ENCODE measurements at places on chromosomes 3 and 15. TPM values are rescaled to one million over a fixed set of nuclear protein-coding genes. Genes with fewer than 3 reads are reported as not detected.

The ROPN1B gene
- 239 TPM for total RNA-seq

The GNB5 gene
- total RNA-seq: 65.4 TPM

The IL12A gene
- 1.3 TPM for total RNA-seq

The RFX7 gene
- 21.6 TPM for total RNA-seq

DNA sequence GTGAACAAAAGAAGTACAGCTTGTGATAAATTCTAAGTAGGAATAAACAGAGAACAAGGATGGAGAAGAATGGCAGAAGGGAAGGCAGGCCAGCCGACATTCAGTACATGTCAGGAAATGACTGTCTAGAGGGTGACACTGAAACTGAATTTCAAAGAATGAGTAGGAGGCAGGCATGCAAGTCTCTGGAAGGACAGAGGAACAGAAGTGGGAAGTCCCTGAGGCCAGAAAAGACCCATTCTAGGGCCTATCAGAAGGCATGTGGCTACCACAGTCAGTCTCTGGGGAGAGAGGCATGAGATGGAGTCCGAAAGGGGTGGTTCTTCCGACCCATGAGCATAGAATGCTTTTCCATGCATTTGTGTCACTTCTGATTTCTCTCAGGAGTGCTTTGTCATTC, 243.5 kb upstream of the UBE2E2 start:
- H3K4me3 ChIP-seq: no peak overlapping the region
- H3K27me3 ChIP-seq: no peaks in the 10 kb centered on the region
- no peak for DNase-seq
- H3K27ac ChIP-seq: no peak overlapping the region

DNA sequence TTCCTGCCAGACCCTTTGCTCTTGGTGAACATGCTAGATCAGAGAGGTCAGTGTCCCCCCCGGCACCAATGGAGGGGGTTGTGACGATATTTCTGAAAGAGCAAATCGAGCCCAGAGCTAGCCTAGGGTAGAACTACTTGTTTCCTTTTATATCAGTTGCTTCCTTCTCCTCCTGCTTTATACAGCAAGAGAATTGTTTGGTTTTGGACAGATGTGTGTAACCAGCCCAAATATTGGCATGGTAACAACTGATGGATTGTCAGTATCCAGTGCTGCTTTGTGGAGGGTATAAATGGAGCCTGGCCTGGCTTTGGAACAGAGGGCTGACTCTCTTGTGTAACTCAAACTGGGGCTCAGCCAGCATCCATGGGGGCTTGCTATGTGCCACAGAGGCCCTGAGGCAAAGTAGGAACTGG, 27.2 kb downstream of the SNX1 start:
- H3K27ac ChIP-seq: no peak overlapping the region

DNA sequence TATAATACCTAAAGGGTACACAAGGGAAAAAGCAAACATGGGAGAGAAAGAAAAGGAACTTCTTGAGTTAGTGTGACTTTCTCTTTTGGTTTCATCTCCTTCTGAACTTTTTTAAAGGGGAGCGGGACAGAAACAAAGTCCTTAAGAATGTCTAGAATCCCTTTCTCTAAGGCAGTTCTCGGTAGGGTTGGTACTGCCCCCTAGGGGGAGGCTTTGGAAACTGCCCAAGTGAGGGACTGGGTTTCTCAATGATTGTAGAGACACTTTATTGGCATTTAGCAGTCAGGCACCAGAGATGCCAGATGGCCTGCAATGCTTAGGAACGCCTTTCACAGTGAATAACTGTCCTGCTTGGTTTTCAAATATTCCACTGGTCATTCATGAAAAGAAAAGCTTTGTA, 172.7 kb downstream of the WDR72 start:
- H3K36me3 ChIP-seq: no peaks in the 10 kb centered on the region
- DNase-seq: peak; percentile 46
- H3K4me3 ChIP-seq: no peak overlapping the region
- no peaks in the 10 kb centered on the region for H3K4me1 ChIP-seq
- no peaks in the 10 kb centered on the region for H3K27me3 ChIP-seq
- no peak overlapping the region for H3K27ac ChIP-seq

- peaks cover 4% of the 10 kb centered on the region for H3K4me1 ChIP-seq
- no peak for DNase-seq
These were observed 71.3 kb downstream of the TMCC1 start for GRCh38 chr3:129822241-129822640.

DNA sequence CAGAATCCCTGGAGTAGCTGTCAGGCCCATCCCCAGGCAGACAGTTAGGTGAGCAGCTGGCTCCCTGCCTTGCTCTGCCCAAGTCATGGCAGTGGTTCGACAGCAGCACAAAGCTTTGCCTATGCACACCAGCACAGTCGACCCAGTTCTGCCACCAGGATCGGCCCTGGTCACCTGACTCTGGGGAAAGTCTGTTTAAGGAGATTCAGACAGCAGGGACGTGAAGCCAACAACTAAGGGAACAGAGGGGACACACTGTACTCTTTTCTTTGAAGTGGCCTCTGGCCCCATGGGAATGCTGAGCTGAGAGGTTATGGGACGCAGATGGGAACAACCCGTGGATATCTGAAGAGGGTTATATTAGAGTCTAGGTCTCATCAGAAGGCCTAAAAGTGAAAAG, 134.8 kb downstream of the CHDH start:
- H3K4me1 ChIP-seq: peaks cover 30% of the 10 kb centered on the region
- no peak overlapping the region for H3K27ac ChIP-seq
- DNase-seq: peak; percentile 13
- no peaks in the 10 kb centered on the region for H3K36me3 ChIP-seq
- H3K4me3 ChIP-seq: no peak overlapping the region

- no peak for DNase-seq
- H3K27ac ChIP-seq: no peak overlapping the region
- H3K4me1 ChIP-seq: no peaks in the 10 kb centered on the region
- H3K27me3 ChIP-seq: no peaks in the 10 kb centered on the region
These were observed 222.6 kb downstream of the ABHD5 start for GRCh38 chr3:43913036-43913948.

All from testis (tissue), 5 donors.